NCI-H1048 (cell line): ENCODE measurements at places on chromosomes 1 and 21.
A peak's percentile ranks its signal among the peaks of the same experiment; 100 is the strongest.

- no peak for DNase-seq
These were observed 62.9 kb upstream of the LRP8 start for GRCh38 chr1:53390736-53391135.

DNA sequence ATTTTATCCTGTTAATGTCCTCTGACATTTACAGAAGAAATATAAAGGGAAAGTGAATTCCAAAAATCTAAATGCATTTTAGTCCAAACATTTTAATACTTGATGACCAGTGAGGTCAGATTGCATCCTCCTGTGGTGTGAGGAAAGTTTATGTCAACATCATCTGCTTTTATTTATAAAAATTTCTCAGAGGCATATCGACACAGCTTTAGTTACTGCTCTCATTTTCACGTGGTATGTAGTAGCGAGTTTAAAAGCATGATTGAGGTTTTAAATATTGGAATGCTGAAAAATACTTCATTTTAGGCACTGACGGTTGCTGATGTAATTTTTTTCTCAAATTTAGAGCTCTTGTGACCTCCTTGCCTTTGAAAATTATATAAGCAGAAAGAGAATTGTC is 234.8 kb downstream of the HMCN1 start:
- no peak for DNase-seq

GRCh38 chr1:246865921-246866320 is 65.8 kb downstream of the AHCTF1 start:
- no peak for DNase-seq

DNA sequence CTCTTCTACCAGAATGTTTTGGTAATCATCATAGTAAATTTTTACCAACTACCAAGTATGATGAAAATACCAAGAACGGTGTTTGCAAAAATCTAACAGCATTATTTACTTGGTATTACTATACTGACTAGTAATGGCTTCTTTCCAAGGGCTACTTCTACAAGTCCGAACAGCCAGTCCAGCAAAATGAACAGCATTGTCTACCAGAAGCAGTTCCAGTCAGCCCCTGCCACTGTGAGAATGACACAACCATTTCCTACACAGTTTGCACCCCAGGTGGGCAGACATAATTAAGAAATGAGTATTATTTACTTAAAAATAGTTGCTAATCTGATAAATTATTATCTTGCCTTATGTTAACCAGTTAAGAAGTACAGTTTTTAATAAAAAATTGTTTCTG is 33.8 kb upstream of the MYOCOS start:
- DNase-seq = no peak

GRCh38 chr1:245926888-245927287 is 580.2 kb downstream of the SMYD3 start:
- no peak for DNase-seq

DNA sequence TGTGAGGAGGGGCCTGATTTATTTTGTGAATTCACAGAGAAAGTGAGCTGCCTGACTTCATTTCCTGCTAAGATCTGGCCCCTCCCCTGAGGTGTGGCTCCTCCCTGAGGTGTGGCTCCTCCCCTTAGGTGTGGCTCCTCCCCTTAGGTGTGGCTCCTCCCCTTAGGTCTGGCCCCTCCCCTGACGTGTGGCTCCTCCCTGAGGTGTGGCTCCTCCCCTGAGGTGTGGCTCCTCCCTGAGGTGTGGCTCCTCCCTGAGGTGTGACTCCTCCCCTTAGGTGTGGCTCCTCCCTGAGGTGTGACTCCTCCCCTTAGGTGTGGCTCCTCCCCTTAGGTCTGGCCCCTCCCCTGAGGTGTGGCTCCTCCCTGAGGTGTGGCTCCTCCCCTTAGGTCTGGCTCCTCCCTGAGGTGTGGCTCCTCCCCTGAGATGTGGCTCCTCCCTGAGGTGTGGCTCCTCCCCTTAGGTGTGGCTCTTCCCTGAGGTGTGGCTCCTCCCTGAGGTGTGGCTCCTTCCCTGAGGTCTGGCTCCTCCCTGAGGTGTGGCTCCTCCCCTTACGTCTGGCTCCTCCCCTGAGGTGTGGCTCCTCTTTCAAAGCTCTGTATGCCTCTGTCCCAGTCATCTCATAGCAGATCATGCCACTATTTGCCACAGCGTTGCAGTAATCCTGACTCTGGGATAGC is 26.9 kb upstream of the LRRC3 start:
- DNase-seq = peak; percentile 13

- DNase-seq = no peak
These were observed 714 bp downstream of the DFFA start for GRCh38 chr1:10471411-10472219.

DNA sequence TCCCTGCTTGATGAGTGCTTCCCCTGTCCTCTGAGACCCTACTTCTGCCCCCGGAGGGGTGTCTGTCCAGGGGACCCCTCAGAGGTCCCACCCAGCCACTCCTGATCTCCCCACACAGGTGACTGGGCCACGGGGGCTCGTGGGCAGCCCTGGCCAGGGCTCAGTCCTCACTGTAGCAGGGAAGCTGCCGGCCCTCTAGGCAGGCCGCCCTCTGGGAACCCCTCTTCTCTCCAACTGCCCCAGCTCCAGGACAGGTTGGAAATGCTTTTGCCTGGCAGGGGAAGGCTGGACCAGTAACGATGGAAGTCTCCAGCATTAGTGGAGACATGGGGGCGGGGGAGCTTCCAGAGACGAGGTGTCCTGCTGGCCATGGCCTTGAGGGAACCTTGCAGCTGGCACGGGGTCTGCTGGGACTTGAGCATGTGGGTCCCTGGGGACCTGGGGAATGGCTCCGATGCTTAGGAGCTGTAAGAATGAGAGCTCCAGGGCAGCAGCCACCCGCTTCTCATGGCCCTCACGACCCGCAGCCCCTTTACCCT is 3.1 kb upstream of the FNDC10 start:
- no peak for DNase-seq

DNA sequence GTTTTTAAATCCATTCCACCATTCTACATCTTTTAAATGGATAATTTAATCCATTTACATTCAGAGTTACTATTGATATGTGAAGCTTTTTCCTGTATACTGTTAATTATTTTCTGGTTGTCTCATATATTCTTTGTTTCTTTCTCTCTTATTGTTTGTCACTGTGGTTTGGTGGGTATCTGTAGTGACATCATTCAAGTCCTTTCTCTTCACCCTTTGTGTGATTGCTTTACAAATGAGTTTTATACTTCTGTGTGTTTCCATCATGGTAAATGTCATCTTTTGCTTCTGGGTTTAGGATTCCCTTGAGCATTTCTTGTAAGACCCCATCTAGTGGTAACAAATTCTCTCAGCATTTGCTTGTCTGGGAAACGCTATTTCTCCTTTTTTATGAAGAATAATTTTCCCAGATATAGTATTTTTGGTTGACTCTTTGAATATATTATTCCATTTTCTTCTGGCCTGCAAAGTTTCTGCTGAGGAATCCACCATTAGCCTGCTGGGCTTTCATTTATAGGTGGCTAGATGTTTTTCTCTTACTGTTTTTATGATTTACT is 10.2 kb downstream of the LY9 start:
- DNase-seq = no peak

GRCh38 chr1:43930168-43930948 is 3.2 kb upstream of the ARTN start:
- DNase-seq = no peak

GRCh38 chr1:219460081-219460895 is 152.6 kb downstream of the ZC3H11B start:
- DNase-seq = no peak

GRCh38 chr21:32574946-32575925 is 10.1 kb downstream of the TCP10L start:
- no peak for DNase-seq

DNA sequence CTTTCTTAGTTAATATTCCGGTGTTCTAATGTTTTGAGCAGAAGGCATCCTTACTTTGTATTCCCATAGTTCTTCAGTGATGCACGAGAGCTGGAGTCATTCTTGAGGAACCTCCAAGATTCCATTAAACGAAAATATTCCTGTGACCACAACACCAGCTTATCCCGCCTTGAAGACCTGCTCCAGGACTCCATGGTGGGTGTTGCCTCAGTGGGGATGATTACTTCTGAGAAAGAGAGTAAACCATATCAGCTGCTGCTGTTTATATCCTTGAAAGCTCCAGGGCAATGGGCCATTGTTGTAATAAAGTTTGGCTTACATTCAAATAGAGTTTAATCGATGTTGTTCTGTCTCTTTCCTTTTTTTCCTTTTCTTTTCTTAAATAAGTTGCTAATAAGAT is 93.1 kb downstream of the MACF1 start:
- DNase-seq = no peak

DNA sequence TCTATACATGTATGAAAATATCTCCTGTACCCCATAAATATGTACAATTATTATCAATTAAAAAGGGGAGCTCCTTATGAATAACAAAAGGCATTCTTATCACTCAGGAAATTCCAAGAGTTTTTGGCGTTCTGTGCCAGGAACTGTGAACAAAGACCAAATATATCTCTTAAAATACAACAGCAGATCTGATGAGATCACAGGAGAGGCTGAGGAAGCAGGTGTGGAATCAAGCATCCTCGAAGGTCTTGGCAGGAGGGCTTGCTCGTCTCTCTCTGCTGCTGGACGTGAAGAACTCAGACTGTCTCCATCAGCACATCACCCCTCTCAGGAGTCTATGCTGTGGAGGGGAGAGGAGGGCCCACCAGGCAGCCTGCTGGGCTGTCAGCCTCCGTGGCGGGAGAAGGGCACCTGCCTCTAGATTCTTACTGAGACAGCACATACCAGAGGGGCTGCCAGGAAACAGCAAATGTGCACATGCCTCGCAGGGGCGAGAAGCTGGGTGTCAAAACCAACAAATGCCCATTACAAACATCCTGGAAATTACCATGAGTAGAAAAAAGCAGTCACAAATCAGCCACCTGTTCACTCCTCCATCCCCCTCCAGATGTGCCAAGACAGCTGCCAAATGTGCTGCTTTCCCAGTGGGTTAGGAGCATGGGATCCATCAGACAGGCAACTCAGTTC is 30.8 kb upstream of the FAM89A start:
- DNase-seq = no peak
